ENCODE measurements at places on chromosomes 2 and 18.

DNA sequence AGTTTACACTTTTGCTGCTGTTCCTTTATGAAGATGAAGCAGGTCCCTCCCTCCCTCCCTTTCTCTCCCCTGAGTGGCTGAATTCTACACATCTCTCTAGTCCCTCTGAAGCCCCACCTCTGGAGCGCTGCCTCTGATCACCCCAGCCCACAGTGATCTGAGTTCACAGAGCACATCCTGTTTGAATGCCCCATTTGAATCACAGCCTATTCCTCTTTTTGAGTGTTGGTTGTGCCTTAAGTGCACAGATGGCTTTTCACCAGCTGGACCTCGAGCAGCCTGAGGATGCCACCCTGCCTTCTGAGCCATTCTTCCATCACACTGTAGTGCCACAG, 87.1 kb downstream of the ITGB1BP1 start:
- peak; percentile 50 for DNase-seq

GRCh38 chr18:35478520-35479435, 19.0 kb downstream of the INO80C start:
- no peak for DNase-seq

DNA sequence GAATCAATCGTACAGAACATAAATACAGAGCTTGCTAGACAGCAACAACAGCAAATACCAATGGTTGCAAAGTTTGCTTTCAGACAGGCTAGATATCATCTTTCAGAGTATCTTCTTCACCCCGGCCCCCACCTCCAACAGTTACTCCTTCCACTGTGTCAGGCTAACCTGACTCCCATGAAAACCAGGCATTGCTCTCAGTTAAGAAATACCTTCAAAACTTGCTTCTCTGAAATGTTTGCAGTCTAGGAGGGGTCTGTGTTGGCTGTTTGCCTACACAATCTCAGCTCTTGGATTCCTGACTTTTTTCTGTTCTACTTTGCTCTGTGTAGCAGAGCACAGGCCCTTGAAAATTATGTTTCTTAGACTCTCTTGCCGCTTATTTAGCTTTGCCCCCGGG, 599.5 kb upstream of the SYT4 start:
- DNase-seq = no peak

DNA sequence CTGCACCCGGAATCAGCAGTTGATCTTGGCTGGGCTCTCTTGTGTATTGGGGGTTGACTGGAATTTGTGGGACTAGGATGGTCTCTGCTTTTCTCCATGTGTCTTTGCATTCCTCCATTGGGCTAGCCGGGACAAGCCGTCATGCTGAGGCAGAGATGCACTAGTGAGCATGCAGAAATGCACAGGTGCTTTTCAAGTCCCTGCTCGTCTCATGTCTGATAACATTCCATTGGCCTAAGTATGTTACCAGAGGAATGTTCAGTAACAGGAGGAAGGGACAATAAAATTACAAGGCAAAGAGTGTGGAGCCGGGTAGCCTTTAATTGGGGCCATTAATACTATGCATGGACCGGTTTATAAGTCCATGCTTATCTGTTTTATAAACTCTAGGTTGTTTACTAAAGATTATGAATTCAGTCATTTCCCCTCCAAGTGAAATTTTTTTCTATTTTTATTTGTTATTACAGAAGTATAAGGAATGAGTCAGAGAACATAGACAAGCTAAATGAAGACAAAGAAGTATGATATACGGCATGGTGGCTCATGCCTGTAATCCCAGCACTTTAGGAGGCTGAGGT, 24.4 kb upstream of the AAK1 start:
- no peak for DNase-seq

DNA sequence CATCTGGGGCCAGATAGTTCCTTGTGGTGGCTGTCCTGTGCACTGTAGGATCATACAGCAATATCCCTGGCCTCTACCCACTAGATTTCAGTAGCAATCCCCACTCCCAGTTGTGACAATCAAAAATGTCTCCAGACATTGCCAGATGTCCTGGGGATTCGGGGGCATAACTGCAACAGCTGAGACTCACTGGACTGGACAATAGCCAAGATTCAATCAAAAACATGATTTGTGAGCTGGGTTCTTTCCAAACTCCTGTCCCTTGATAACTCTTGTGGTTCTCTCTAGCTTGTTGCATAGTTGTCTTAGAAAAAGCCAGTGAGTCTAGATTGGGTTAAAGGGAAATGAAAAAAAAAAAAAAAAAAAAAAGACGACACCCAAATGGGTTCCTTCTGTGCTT, 293.4 kb downstream of the CELF4 start:
- no peak for DNase-seq

DNA sequence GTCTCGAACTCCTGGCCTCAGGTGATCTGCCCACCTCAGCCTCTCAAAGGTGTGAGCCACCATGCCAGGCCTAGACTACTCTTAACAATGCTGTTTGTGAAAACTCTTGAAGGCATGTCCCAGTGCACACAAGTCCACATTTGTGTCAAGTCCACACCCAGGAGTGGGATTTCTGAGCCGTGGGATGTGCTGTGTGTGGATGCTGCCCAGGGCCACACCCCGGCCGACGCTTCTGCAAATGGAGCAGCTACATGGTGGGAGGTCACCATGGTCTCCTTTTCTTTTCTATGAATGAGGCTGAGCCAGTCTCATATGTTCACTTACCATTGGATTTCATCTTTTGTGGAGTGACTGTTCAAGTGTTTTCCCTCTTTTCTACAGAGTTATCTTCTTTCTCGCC, 15.8 kb downstream of the SNED1 start:
- DNase-seq = no peak

- no peak for DNase-seq
Observed at GRCh38 chr2:200810252-200810997, 1.3 kb upstream of the BZW1 start.

- DNase-seq = no peak
Observed at GRCh38 chr18:48836231-48836805, 114.4 kb downstream of the SMAD7 start.

- DNase-seq = no peak
Observed at GRCh38 chr2:178553047-178553446, 72.8 kb downstream of the PLEKHA3 start.

DNA sequence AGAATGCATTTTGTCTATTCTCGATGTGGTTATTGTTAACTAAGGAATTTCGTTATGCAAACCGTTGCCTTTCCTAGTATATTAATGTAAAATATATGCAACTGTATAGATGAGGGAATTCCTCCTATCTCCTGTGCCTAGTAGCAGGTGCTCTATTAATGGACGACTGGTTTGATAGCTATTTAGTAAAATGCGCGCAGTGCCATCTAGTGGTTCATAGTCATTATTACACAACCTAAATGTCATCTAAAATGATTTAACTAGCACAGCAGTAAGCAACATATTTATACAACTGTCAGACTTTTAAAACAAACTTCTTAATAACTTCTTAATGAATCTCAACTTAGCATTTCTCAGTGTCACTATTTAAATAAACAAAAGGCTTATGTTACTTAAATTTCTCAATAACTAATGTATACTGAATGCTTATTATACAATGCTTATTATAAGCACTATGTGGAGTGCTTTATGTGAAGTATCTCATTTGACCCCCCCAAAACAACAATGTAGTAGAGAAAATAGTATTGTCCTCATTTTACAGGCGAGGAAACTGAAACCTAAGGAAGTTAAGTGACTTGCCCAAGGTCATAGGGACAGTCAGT, 77.9 kb downstream of the DTNA start:
- DNase-seq = peak; percentile 31

DNA sequence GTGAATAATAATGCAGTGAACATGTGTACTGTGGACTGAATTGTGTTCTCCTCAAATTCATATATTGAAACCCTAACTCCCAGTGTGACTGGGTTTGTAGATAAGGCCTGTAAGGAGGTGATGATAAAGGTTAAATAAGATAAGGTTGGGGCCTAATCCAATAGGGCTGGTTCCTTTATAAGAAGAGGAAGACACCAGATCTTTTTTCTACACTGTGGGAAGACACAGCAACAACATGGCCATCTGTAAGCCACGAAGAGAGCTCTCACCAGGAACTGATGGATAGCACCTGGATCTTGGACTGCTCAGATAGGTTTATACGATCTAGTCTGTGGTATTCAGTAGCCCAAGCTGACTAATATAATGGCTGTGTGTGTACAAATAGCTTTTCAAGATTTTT, 66.8 kb downstream of the BMPR2 start:
- no peak for DNase-seq

DNA sequence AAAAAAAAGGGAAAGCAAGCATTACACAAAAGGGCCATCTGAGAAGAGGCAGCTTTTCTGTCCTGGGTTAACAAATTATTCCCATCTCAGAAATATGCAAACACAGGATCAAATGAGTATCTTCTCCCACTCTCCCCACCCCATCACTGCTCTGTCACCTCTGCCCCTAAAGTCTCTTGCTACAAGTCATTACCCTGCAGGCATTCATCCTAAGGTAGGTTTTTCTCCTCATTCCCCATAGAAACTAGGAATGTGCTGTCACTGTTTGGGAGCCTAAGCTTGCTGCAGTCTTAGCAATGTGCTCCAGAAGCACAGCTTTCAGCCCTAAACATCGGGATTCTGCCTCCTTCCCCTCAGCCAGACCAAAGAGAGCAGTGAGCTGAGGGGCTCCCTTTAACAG, 3.6 kb downstream of the LRRTM1 start:
- DNase-seq = no peak

DNA sequence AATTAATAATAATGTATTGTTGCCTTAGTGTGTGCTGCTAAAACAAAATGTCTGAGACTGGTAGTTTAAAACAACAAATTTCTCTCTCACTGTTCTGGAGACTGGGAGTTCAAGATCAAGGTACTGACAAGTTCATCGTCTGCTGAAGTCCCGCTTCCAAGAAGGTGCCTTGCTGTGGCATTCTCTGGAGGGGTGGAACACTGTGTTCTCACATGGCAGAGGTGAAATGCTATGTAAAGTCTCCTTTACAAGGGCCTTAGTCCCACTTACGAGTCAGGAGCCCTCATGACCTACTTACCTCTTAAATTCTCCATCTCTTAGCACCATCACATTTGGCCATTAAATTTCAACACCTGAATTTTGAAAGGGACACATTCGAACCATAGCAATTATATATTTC, 299.2 kb upstream of the RBMS1 start:
- no peak for DNase-seq

GRCh38 chr2:66915237-66915636, 480.3 kb downstream of the MEIS1 start:
- no peak for DNase-seq

GRCh38 chr2:199147216-199147615, 310.5 kb downstream of the SATB2 start:
- DNase-seq = no peak
